ENCODE measurements at places on chromosomes 4 and X. TPM values are rescaled to one million over a fixed set of nuclear protein-coding genes. Genes with fewer than 3 reads are reported as not detected.

The UGT8 gene
- total RNA-seq = 4.3 TPM

DNA sequence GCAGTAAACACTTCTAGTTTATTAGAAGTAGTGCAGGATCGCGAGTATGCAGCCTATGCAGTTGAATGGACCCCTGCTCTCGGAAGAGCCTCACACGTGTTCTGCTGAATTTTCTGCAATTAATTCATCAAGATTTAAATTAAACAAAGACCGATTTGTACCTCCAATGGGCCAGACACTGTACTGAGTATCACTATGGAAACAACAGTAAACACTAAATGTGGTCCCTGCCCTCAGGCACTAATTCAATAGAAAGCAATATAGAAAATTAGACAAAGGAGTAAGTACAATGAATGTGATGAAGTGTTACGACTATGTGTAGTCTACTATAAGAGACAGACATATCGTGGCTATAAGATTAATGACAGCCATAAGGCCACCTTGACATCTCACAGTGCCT lies 740.3 kb upstream of the FRG1 start:
- H3K36me3 ChIP-seq = no peaks in the 10 kb centered on the region
- no peak overlapping the region for H3K27ac ChIP-seq
- H3K27me3 ChIP-seq = no peaks in the 10 kb centered on the region
- DNase-seq = no peak

The YY2 gene
- total RNA-seq = 0.56 TPM

The NIPAL1 gene
- total RNA-seq = 1.2 TPM

GRCh38 chrX:100871594-100872560 lies 2.3 kb downstream of the NOX1 start:
- no peaks in the 10 kb centered on the region for H3K36me3 ChIP-seq
- no peak overlapping the region for H3K4me3 ChIP-seq
- no peak overlapping the region for H3K27ac ChIP-seq
- H3K27me3 ChIP-seq = no peaks in the 10 kb centered on the region
- DNase-seq = no peak
- H3K4me1 ChIP-seq = no peaks in the 10 kb centered on the region

The CENPVL1 gene
- total RNA-seq = 2.0 TPM

DNA sequence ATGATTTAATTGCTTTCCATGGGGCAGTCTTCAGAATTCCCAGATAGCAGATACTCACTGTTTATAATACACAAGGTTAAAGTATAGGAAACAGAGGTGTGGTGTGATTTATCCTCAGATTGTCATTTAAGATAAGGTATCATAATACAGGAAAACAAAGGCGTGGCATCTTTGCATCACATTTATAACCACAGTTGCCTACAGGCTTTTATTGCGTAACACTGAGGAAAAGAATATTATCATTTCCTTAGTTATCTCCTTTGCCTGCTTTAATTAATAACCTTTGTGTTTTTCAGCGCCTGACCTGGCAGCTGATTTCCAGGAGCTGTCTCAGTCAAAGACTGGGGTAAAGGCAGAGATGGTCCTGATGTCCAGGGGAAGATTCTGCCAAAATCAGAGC lies 68.8 kb downstream of the SSX7 start:
- no peak overlapping the region for H3K4me3 ChIP-seq
- no peak overlapping the region for H3K27ac ChIP-seq
- no peak for DNase-seq
- peaks cover 17% of the 10 kb centered on the region for H3K27me3 ChIP-seq
- no peaks in the 10 kb centered on the region for H3K4me1 ChIP-seq
- no peaks in the 10 kb centered on the region for H3K36me3 ChIP-seq

DNA sequence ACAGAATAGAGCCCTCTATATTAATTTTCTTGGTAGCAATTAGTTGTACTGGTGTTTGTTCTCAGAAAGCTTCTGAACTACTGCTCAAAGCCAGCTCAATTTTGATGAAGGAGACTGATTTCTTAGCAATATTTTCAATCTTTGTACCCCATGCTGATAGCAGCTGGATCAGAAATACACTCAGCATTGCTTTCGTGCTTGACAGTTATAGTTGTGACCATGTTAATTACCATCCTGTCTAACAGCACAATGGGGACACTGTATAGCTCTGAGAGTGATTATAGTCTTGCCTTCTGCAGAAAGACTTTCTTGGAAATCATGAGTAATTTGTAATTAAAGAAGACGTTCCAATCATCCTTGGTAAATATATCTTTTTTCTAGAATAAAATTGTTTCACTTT lies 79.7 kb upstream of the GNPDA2 start:
- H3K27ac ChIP-seq = no peak overlapping the region
- H3K4me3 ChIP-seq = no peak overlapping the region
- no peaks in the 10 kb centered on the region for H3K4me1 ChIP-seq
- H3K36me3 ChIP-seq = no peaks in the 10 kb centered on the region
- DNase-seq = no peak

DNA sequence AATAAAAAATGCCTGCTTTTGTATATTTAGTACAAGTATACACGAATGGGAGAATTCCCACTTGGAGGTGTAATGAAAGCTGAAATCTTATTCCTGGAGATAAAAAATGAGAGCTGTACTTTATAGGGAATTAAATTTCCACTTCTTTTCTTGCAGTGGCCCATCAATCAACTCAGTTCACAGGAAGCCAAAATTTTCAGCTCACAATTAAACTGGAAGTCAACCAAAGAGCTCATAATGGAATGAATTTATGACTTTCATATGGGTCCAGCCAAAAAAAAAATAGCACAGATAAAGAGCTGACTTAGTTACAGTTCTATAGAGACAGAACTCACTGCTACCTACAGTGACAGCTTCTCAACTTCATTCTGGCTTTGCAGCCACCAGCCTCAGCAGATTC lies 115.2 kb upstream of the TBC1D9 start:
- H3K36me3 ChIP-seq = no peaks in the 10 kb centered on the region
- H3K4me3 ChIP-seq = no peak overlapping the region
- peaks cover 7% of the 10 kb centered on the region for H3K4me1 ChIP-seq
- no peak for DNase-seq
- no peak overlapping the region for H3K27ac ChIP-seq

- H3K27me3 ChIP-seq = no peaks in the 10 kb centered on the region
- no peaks in the 10 kb centered on the region for H3K4me1 ChIP-seq
- no peak overlapping the region for H3K27ac ChIP-seq
- H3K36me3 ChIP-seq = no peaks in the 10 kb centered on the region
These were observed 24.3 kb upstream of the CD38 start for GRCh38 chr4:15753786-15754185.

- DNase-seq = no peak
- no peak overlapping the region for H3K4me3 ChIP-seq
- H3K27ac ChIP-seq = no peak overlapping the region
- H3K4me1 ChIP-seq = no peaks in the 10 kb centered on the region
- no peaks in the 10 kb centered on the region for H3K27me3 ChIP-seq
- no peaks in the 10 kb centered on the region for H3K36me3 ChIP-seq
These were observed 1348.8 kb downstream of the STIM2 start for GRCh38 chr4:28209371-28209924.

The IRS4 gene
- total RNA-seq = 70.1 TPM

GRCh38 chr4:118839221-118839927 lies 3.4 kb upstream of the SEC24D start:
- H3K4me1 ChIP-seq = no peaks in the 10 kb centered on the region
- no peaks in the 10 kb centered on the region for H3K36me3 ChIP-seq
- H3K27ac ChIP-seq = no peak overlapping the region
- DNase-seq = no peak

DNA sequence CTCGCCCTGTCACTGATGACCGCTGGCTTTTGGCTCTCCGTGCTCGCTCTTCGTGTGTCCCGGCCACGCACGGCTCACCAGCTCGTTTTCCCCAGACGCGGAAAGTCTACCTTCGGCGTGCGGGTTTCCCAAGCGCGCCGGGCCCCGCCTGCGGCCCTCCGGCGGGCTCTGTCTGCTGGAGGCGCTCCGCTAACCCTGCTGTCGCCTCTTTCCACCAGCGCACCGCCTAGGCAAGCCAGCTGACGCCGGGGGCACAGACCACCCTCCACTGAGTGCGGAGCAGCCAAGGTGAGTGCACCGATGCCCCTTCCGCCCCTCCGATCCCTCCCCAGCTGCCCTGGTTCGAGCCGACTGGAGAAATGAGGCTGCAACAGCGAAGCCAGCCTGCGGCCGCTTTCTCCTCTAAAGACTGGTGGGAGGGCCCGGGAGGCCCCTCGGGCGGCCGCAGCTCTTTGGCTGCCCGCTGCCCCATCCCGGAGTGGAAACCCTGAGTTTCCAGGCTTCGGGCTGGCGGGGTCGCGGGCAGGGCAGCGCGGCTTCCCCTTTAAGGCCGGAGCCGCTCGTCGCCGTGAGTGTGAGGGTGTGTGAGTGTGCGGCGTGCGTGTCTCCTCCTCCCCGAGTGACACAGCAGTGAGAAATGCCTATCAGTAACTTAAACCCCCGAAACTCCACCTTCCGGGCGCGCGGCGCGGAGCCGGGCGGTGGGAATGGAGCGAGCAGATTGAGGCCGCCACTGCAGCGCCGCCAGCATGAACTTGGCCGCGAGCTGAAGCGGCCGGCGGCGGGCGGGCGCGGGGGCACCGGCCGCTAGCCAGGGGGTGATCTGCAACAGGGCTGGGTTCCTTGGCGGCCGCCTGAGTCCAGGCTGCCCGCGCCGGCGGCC lies at the start of gene MAMLD1:
Gene MAMLD1, plus strand, starts transcription at position 719 of the 883 bp plus-strand sequence. CDS start 82,200 bp downstream, outside the sequence.
- H3K27me3 ChIP-seq = peaks cover 80% of the 10 kb centered on the region
- H3K4me1 ChIP-seq = no peaks in the 10 kb centered on the region
- H3K36me3 ChIP-seq = no peaks in the 10 kb centered on the region
- DNase-seq = peak; percentile 29

GRCh38 chr4:48153791-48154550 lies 19.9 kb upstream of the TXK start:
- H3K4me1 ChIP-seq = no peaks in the 10 kb centered on the region
- no peaks in the 10 kb centered on the region for H3K36me3 ChIP-seq
- DNase-seq = no peak

DNA sequence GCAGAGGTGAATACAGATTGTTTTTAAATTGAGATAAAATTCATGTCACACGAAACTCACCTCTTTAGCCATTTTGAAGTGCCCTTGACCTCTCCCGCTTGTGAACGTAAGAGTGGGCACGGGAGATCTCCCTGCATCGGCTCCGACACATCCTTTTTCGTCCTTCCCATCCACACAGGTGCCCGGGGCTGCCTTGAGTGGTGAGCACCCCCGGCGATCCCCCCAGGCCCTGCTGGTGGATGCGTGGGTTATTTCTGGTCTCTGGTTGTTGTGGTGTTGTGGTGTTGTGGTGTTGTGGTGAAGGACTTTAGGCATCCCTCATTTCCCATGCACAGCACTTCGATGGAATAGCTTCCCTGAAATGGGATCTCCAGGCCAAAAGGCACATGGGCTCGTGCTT lies 46.1 kb downstream of the PSAPL1 start:
- H3K36me3 ChIP-seq = no peaks in the 10 kb centered on the region
- DNase-seq = no peak
- peaks cover 17% of the 10 kb centered on the region for H3K4me1 ChIP-seq
- H3K4me3 ChIP-seq = no peak overlapping the region

The PPEF2 gene
- total RNA-seq = not detected

- peaks cover 6% of the 10 kb centered on the region for H3K4me1 ChIP-seq
- H3K4me3 ChIP-seq = no peak overlapping the region
- no peak for DNase-seq
- no peaks in the 10 kb centered on the region for H3K27me3 ChIP-seq
- H3K36me3 ChIP-seq = no peaks in the 10 kb centered on the region
These were observed 22.9 kb downstream of the ACOT9 start for GRCh38 chrX:23720117-23720677.

DNA sequence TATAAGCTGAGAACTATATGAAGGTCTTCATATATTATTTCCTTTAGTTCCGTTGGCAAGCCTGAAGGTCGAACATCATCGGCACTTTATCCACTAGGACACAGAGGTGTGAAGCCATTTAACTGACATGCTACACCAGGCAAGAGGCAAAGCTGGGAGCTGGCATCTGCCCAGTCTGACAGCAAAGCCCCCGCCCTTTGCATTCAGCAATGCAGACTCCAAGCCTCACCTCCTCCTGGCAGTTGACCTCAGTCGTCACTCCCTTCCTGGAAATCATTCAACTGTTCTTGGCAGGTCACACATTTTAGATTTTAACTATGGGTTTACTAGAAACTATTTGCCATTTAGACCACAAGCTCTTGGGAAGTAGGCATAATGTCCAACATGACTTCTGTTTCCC lies 135.8 kb upstream of the FRG1 start:
- H3K27me3 ChIP-seq = no peaks in the 10 kb centered on the region
- H3K4me1 ChIP-seq = no peaks in the 10 kb centered on the region
- no peak overlapping the region for H3K27ac ChIP-seq
- H3K4me3 ChIP-seq = no peak overlapping the region
- H3K36me3 ChIP-seq = no peaks in the 10 kb centered on the region
- DNase-seq = no peak

GRCh38 chr4:147971116-147971515 lies 239.2 kb downstream of the ARHGAP10 start:
- no peak overlapping the region for H3K4me3 ChIP-seq
- no peak for DNase-seq

GRCh38 chr4:179747218-179747910 lies 2305.1 kb upstream of the AGA start:
- H3K27ac ChIP-seq = no peak overlapping the region
- no peak overlapping the region for H3K4me3 ChIP-seq
- H3K36me3 ChIP-seq = no peaks in the 10 kb centered on the region
- H3K4me1 ChIP-seq = no peaks in the 10 kb centered on the region
- DNase-seq = peak; percentile 6

DNA sequence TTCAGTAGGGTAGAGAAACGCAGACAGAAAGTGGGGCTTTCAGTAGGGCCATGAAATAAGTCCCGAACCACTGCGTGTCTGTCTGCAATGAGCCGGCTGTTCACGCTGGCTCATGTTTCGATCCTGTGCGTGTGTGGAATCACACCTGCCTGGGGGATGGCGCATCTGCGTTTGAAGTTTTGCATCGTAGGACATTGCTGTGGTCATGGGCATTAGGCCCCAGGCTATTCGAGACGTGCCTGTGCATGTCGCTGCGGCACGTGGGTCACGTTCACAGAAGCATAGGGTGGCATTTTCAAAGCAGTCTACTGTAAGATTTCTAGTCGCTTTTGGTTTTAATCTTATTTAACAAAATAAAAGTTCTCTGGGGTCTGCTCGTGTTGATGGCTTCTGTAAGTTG lies 25.5 kb upstream of the HGFAC start:
- H3K4me3 ChIP-seq = no peak overlapping the region
- H3K27ac ChIP-seq = no peak overlapping the region
- no peak for DNase-seq
- H3K4me1 ChIP-seq = peaks cover 13% of the 10 kb centered on the region

The PRKG2 gene
- 2.3 TPM for total RNA-seq

The CXorf49 gene
- total RNA-seq = not detected

- DNase-seq = no peak
- peaks cover 13% of the 10 kb centered on the region for H3K4me1 ChIP-seq
- no peaks in the 10 kb centered on the region for H3K27me3 ChIP-seq
- H3K4me3 ChIP-seq = no peak overlapping the region
- H3K27ac ChIP-seq = no peak overlapping the region
These were observed 111.8 kb upstream of the MAP3K15 start for GRCh38 chrX:19627081-19627480.

DNA sequence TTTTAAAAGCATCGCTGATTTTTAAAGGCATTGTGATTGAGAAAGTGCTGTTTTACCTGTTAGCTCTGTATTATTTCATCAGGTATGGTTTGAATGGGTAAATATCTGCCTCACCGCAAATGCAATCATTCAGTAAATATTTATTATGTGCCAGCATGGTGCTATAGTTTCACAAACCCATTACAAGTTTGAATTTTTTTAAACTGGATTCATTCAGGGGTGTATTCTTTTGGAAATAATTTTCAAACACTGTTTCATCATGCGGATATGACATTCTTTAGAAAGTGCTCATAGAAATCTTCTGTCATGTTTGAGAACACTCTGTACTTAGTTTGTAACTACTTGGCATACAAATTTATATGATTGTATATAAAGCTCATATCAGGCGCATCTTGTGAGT lies 37.2 kb downstream of the LIMCH1 start:
- H3K27ac ChIP-seq = no peak overlapping the region
- DNase-seq = no peak
- no peaks in the 10 kb centered on the region for H3K27me3 ChIP-seq
